ENCODE measurements at places on chromosomes 6 and 20. TPM values are rescaled to one million over a fixed set of nuclear protein-coding genes. Genes with fewer than 3 reads are reported as not detected.

Gene EPB41L1
- polyA plus RNA-seq = 14.1 TPM

DNA sequence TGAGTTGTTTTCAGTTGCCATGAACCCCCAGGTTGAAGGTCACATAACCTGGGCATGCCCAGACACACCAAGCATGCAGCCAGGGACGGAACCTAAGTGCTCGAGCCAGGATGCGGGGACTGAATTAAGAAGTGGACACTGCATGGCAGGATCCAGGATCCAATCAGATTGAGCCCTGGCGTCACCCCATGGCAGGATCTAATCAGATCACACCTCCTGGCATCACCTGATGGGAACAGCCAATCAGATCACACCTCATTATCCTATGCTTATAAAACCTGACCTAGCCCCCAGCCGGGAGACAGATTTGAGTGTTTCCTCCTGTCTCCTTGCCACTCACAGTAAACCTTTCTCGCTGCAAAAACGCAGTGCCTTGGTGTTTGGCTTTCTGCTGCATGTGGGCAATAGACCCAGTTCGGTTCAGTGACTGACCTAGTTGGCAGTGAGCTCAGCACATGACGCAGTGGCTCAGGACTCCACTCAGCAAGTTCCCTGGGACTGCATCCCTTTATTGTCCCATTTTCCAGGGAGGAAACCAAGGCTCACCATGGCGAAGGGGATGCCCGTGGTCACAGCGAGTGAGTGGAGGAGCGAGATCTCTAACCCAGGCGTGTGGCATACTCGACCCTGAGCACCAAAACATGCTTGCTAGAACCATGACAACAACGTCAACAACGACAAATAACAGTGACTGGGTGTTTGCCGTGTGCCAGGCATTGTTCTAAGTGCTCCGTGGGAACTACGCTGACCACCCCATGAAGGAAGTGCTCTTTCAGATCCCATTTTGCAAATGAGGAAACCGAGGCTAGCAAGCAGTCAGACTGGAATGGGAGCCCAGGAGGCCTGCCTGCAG lies 66.3 kb downstream of the RBM38 start:
- peak; percentile 85 for DNase-seq

GRCh38 chr6:43105538-43106222 lies 29.6 kb downstream of the PTK7 start:
- DNase-seq = peak; percentile 22

GRCh38 chr20:46349035-46349741 lies 40.9 kb upstream of the CDH22 start:
- DNase-seq = no peak

- no peak for DNase-seq
Observed at GRCh38 chr6:106281088-106281487, 44.5 kb downstream of the ATG5 start.

GRCh38 chr6:143901885-143902750 lies 37.8 kb downstream of the ZC2HC1B start:
- peak; percentile 84 for DNase-seq

GRCh38 chr6:70282919-70283461 lies 19.9 kb downstream of the COL9A1 start:
- no peak for DNase-seq

DNA sequence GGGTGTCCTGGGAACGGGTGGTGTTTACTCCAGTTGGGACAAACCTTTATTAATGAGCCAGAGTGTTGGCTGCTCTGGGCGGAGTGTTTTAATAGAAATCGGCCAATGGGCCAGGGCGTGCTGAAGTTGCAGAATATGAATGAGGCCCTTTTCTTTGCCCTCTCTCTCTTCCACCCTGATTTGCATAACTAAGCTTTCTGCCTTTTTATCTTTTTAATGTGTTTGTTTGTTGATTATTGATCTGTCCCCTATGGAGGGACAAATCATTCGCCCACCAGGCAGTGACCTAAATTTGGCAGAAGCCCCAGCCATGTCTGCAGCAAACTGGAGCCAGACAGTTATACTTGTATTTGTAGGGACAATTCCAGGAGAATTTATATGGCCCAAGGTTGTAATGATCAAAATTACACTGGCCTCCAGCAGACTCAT lies 420.9 kb downstream of the PREX1 start:
- DNase-seq = no peak

- no peak for DNase-seq
Observed at GRCh38 chr6:25788305-25788922, 33.9 kb downstream of the SLC17A4 start.

DNA sequence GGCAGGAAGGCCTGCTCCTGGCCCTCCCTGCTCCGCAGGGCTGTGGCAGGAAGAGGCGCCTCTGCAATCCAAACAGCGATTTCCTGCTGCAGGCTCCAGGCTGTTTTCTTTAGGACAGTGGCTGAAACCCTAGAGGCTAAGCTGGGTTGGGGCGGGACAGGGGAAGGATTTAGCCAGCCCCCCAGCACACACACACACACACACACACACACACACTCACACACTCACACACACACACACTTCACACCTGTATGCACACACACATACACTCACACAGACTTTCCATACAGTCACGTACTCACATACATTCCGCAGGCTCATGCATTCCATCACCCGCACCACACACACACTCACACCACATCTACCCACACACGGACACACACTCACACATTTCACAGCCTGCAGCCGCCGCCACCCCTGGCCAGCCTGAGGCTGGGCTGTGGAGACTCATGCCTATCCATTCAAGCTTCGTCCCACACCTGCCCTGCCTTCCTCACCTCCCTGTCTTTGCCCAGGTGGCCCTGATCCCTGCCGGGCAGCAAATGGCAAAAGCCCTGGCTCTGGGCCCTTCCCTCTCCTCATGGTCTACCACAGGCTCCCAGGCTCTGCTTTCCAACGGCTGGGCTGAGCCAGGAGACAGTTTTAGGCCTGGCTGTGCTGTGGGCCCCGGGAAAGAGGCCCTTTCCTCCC lies 17.9 kb downstream of the MDFI start:
- peak; percentile 54 for DNase-seq

GRCh38 chr20:50354721-50355589 lies 155.2 kb upstream of the PTPN1 start:
- peak; percentile 46 for DNase-seq

DNA sequence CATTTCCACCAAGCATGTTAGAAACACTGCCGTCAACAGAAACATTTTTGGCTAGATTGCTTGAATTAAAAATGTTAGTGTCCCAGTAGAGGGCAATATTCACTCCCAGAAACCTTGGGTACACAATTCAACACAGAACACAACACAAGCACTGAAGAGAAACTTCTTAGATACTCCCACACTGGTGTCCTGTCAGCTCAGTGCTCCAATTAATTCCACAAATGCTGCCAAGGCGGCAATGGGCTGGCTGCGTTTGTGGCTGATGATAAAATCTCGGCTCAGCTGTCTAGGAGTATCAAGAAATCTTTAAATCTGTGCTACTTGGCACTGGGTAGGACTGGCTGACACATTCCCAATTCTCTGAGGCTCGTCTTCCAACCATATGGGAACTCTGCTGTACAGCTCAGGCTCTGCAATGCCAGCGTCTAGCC lies 39.3 kb downstream of the BEND3 start:
- peak; percentile 40 for DNase-seq

- no peak for DNase-seq
Observed at GRCh38 chr6:168538892-168539811, 98.2 kb downstream of the SMOC2 start.

DNA sequence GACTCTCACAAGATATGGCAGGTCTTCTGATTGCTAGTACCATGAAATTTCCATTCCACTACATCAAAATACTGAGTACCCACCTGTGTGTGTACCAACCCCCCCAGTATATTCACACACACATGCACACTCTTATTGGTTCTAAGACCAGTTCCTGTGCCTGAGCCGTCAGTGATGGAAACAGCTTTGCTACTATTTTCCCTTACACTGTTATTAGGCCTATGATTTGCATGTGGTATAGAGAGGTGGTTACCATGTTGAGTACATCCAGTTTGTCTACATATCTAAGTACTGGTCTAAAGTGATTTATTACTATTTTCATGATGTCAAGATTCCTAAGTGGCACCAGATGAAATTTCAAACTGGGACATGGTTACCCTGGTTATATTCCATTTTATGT lies 459.9 kb downstream of the BCKDHB start:
- no peak for DNase-seq
